ENCODE measurements at places on chromosomes 2 and 18.

DNA sequence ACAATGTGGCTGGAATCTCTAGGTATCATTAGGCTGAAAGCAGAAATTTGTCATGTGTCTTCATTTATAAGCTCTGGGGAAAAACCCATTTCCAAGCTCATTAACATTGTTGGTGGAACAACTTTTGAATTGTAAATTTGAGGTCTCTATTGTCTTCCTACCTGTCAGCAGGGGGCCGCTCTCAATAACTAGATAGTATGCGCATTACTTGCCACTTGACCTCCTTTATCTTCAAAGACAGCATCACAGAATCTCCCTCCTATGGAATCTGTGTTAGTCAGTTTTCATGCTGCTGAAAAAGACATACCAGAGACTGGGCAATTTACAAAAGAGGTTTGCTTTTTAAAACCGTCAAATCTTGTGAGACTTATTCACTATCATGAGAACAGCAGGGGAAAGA, 223.1 kb downstream of the CALCRL start:
- DNase-seq: no peak

DNA sequence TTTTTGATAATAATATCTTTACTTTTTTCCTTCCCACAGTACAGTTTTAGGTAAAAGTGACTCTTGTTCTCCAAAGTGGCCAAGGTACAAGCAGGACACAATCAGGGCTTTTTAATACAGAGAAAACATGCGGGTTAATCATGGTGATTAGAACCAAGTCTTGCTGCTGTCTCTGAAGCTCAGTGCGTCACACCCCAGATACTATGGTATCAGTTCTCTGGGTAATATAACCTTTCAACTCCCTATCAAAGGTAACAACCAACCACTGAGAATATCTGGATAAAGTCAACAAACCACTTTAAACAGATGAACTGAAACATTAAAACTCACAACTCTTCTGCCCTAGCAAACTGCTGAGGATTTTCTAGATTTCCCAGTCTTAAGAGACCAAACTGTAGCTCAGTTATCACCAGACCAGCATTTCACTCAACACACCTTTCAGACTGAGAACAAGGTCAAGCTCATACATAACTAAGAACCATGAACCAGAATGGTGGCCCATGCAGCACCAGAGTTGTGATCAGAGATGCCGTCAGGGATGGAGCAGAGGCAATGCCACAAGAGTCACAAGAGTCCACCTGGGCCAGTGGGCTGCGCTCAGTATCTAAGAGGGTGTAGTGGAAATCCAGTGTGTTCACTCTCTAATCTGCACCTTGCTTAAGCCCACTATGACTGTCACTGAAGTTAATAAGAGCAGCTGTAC, 103.0 kb downstream of the UXS1 start:
- no peak for DNase-seq

DNA sequence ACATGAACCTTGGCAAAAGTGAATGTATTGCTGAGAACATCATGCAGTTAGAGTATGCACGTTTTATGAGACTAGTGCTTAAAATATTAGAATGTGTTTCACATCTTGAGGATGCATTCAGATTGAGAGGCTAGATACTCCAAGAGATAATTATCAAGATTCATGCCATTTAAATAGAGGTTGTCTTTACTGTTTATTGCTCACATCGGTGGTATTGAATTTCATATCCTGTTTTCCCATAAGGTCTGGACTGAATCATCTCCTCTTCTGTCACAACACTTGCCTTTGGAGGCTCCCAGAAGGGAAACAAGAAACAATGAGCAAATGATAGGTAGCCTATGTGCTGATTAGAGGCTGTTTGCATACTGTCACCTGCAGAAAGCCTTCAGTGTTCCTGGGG, 83.8 kb downstream of the CLHC1 start:
- DNase-seq: no peak

DNA sequence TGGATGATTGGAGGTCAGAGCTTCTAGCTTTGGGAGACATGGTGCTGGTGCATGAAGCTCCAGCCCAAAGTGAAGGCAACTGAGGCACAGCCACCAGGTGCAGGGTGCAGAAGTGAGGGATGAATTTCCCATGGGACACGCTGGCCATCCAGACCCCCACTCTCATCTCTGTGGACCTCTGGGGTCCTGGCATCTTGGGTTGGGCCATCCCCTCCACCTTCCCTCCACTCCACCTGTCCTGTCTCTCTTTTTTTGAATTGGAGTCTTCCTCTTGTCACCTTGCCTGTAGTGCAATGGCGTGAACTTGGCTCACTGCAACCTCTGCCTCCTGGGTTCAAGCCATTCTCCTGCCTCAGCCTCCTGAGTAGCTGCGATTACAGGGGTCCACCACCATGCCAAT, 3.4 kb downstream of the NGEF start:
- DNase-seq: no peak

DNA sequence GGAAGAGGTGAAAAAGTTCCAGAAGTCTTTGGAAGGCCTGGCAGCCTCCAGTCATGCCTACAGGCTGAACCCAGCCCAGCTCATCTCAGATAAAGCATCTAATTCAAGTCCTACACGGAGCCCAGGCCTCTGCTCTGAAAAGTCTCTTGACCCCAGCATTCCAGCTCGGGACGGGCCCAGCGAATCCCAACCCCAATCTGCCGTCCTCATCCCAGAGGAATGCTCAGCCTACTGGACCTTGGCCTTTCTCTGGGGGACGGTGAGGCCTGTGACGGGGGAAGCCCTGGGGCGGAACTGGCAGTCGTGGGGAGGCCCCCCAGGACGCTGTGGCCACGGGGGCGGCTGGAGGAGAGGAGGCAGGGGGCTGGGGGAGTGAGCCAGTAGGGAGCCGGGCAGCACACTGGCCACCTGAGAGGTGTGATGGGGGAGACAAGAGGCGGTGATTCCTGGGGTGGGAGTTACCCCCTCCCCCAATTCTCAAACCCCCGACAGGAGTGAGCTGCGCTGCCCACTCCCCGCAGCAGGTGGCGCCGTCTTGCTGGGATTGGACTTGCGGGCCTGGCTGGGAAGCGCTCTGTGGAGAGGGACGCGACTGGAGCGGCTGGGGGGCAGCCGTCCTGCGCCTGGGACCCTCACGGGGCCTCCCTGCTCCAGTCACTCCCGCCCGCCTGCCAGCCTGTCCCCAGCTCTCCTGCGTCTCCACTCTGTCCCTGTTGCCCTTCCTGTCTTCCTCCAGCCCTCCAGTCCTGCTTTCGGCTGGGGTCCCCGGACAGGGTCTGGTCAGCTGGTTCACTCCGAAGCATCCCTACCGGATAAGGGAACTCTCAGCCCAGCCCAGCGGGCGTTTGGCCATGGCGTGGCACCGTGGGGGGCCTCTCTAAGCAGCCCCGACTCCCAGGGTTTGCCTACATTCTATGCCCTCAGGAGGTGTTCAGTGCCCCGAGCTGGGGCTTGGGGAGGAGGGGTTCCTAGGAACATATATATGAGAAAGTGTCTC, 182.6 kb upstream of the HAAO start:
- peak; percentile 63 for DNase-seq

DNA sequence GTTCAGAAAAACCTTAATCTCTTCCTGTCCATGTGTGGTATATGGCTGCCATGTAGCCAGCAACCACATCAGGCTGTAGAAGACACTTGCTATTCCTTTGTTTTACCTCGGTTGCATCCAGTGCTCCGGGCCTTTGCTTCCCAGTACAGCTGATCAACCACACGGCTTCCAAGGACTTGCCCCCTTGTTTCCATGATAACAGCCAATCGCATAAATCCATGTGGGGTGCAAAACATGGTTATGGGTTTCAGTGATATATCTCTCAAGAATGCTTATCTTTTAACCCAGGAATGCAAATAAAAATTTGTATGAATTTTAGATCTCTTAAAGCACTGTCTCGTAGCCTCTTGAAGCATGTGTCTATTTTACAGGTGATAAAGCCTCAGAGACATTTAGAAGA, 118.3 kb downstream of the MGAT5 start:
- no peak for DNase-seq
